ENCODE measurements at places on chromosomes 5 and 9.

DNA sequence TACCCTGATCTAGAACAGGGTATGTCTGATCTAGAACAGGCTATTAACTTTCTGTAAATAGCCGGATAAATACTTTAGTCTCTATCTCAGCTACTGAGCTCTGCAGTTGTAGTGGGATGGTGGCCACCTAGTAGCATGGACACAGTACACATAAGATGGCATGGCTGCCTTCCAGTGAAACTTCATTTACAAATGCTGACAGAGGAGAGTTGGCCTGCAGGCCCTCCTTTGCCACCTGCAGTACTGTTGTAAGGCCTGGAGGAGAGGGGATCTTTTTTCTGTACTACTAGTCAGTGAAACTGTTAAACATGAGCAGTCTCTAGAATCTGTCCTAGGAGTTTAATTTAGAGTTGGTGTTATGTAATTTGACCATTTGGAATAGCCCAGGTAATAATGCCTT, 86.0 kb downstream of the TRIO start:
- DNase-seq: no peak

- no peak for DNase-seq
Measured at GRCh38 chr5:158860706-158861105, 239.0 kb downstream of the EBF1 start.

GRCh38 chr5:104914536-104915070, 1352.0 kb upstream of the NUDT12 start:
- DNase-seq: no peak

DNA sequence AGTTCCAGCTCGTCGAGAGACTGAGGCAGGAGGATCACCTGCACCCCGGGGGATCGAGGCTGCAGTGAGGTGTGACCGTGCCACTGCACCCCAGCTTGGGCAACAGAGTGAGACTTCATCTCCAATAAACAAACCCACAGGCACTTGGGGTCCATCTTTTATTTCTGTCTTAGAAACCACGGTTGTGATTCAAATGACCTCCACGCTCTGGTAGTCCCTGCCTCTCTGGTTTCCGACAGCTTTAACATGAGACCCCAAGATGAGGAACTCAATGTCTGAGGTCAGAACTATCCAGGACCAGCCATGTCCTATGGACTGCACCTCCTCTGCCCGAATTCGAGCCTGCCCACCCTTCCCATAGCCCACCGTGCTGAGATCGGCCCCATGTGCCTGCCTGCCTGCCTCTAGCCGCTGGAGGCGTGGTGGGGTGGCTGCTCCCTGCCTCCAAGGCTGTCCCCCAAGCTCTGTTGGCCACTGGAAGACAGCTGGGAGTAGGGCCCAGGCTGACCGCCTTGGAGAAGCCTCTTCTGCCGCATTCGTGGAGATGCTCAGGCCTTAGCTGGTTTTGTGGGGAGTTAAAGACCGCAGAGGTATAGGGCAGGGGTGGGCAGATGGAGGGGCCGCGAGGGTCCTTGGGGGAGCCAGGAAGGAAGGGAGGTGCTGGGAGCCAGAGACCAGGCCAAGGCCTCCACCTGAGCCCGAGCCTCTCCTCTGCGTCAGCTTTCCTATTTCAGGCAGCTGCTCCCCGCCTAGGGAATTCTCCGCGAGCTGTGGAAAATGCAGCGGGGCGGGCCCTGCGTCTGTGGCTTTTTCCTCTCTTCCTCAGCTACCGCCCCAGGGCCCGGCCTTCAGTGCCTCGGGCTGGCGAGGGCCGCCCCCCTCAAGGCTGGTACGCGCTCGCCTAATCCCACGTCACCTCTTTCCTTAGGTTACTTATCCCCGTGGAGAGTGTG, 6.9 kb upstream of the WDR5 start:
- DNase-seq: no peak

DNA sequence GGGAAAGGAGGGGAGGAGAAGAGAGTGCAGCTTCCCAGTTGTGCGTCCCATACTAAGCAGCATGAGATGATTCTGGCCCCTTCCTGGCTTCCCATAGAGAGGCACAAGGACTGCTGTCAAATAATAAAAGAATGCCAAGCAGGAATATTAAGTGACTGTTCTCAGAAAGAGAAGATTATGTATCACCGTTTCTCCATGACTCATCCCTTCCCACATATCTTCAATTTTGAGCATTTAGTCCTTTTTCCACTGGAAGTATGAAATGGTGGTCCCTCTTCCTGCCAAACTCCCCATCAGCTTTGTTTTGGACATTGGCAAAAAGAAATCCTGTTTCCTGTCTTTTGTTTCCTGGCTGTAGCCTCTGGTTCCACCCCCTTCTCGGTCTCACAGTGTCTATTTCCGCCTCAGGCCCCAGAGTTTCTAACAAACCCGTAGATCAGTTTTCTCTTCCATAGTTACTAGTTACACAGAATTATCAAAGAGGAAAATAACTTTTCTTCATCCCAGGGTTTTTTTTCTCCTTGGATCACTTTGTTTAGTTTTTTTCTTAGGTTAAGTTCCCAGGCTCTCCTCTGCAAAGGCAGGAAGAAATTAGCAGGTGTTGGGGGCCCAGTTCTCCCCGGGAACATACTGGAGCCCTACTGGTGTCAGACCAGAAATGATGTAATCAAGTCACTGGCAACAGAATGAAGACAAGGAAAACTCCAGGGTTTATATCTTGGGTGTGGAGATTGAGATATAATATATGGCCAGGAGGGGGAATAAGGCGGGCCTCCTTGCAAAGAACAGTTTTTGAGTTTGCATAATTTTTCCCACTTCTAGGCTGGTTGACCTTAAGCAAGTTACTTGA, 26.4 kb upstream of the ARHGAP26 start:
- no peak for DNase-seq

DNA sequence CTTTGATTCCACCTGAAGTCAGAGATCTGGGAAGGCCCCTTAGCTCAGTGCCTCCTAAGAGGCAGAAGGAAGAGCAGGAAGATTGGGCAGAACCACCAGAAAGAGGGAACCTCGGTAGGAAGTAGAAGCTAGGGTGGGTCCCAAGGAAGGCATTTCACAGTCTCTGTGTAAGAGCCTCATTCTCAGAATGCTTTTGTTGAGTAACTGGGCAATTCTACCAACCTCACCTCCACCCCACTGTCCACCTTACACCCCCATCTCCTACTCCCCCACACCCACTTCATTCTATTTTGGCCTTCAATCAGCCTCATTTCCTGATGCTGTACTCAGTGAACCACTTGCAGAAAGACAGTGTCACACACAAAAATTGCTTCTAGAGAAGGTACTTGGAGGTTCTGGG, 3.5 kb downstream of the HBEGF start:
- DNase-seq: no peak

- DNase-seq: no peak
Measured at GRCh38 chr9:35114840-35115628, 628 bp downstream of the ATOSB start.

DNA sequence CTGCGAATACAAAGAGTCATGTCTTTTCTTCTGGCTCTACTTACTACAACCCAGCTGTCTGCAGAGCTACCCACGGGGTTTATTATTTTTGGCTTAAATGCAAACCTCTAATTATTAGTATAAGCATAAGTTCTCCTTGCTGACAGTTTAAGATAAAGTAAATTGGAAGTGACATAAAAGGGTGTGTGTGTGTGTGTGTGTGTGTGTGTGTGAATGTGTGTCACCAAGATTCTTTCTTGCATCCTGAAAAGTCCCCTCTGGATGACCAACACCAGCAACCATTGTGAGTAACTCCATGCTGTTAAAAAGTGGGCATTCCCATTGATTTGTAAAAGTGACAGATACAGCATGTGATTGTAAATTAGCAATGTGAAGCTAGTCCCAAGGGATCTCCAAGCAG, 803.8 kb upstream of the ZNF608 start:
- DNase-seq: no peak

- no peak for DNase-seq
Measured at GRCh38 chr5:173246135-173246495, 11.1 kb upstream of the NKX2-5 start.

GRCh38 chr9:114308361-114308950, 14.4 kb upstream of the ORM1 start:
- DNase-seq: no peak

DNA sequence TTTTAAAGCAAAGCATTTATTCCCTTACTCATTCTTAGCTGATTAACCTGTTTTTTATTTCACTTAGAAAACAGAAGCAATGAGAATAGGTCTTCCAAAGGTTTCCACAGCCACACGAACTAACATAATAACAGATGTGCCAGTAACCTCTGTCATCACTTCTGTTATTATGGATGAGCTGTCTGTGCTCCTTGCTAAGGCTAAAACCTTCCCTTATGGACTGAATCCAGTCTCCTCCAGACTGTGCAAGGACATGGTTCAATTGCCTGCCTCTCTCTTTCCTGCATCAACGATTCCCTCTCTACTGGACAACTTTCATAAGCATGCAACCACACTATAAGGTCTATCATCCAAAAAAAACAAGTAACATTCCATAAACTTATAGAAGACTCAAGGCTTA, 1446.2 kb downstream of the MAT2B start:
- no peak for DNase-seq

GRCh38 chr9:93129691-93130500, 4.2 kb downstream of the NINJ1 start:
- DNase-seq: no peak

GRCh38 chr5:164277720-164278119, 772.3 kb downstream of the MAT2B start:
- no peak for DNase-seq

DNA sequence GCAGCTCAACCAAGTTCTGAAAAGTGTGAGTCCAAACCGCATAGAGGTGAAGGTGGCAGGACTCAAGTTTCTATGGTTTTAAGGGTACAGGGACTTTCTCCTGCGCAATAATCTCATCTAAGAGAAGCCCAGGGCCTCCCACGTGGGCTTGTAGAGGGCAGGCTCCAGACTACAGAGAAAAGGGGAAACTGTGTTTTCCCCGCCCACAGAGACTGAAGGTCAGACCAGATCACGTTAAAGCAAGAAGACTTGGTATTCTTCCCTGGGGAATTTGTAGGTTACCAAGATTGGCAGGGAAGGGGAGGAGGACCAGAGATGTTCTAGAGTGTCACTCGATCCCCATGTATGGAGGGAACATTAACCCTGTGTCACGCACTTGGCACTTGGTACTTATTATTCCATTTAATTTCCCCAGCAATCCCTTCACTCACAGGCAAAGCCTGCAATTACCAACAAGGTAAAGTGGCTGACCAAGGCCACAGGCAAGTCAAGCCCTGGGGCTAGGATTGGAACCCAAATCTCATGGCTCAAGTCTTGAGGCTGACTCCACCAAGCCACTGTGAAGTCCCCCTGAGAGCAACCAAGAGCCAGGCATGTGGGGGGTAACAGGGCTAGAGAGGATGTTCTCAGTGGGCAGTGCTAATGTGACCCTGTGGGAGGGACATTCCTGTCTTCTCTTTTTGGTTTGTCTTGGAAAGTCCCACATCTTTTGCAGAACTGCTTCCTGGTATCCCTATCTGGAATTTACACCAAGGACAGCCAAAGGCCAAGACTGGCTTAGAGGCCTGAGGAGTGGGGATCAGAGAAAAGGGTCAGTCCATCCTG, 18.3 kb upstream of the NEK6 start:
- DNase-seq: no peak

DNA sequence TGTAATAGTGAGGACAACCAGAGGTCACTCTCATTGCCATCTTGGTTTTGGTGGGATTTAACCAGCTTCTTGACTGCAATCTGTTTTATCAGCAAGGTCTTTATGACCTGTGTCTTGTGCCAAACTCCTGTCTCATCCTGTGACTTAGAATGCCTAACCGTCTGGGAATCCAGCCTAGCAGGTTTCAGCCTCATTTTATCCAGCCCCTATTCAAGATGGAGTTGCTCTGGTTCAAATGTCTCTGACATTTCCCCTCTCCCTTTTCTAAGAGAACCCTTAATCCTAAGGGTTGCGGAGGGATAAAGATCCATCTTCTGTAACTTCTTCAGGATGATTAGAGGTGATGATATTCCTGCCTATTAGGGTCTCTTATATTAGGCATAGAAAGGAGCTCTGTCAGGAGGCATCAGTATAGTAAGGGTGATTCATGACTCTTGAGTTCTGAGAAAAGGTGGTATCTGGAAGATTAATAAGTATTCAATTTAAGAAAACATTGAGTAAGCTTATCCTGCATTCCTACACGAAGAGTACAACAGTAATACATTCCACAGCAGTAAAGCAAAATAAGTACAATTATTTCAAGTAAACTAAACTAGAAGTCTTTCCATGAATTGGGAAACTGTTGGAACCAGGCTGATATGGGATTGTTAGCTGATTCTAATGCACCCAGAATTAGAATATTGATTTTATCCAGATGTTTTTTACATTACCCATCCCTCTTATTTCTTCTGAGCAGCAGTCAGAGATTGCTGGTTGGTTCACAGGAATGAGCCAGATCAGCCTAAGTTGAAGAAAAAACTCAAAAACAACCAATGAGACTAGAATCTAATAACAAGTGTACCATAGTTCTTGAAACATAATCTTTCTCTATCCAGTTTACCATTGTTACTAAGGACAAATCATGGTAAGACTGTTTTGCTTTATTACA, 39.9 kb downstream of the SHC3 start:
- no peak for DNase-seq

DNA sequence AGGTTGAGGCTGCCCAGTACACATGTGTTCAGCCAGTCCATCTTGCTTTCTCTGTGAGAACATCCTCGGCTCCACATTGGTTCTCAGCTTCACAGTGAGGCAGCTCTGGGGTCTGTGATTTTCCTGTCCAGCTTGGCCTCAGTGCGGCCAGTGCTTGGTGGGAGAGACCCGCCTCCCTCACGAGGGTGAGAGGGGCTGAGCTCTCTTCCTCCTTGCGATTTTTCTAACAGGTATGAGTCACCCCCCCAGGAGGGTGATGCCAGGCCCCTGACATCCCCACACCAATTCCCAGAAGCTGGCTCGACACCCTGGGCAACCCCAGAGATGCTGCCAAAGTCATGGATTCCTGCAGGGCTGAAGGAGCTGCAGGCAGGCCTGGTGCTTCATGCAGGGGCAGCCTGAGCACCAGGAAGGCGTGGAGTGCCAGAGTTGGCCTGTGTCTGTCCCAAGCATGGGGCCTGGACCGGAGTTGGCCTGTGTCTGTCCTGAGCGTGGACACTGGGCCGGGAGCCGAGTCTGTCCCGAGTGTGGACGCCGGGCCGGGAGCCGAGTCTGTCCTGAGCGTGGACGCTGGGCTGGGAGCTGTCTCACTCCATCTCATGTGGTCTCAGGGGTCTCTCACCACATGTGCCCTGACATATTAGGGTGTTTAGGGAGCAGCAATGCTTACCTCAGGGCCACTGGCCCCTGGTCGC, 408.6 kb upstream of the IRX4 start:
- DNase-seq: no peak
